ENCODE measurements at places on chromosomes 5 and 9.

DNA sequence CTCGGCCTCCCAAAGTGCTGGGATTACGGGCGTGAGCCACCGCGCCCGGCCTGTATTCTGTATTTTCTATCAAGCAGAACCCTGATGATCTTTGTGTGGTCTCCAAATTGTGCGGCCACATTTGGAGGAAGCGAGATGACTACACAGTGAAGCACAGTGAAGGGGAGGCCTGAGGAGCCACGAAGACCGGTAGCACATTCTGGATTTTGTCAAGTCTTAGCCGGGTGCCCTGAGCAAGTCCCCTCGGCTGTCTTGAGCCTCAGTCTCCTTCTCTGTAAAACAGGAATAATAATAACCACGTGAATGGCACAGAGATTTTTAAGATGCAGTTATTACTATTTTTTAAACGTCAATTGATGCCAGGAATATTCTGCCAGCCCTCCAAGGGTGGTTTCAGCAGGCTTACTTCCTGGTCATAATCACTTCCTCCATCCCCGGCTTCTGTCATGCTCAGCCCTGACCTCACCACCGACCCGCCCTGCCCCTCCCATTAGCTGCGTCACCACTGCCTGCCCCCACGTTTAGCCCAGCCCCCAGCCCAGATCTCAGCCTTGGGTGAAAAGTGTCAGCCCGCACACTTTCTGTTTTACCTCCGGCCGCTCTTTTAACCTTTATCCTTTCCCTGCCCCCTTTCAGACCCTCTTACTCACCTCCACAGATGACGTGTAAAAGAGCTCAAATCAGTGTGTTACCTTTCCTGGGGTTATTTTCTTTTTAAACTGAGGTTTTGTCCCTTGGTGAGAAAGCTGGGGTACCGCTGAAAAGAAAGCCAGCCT, 27.0 kb upstream of the ERGIC1 start:
- peak; percentile 91 for DNase-seq

GRCh38 chr9:16535555-16535954, 334.9 kb downstream of the BNC2 start:
- DNase-seq, result no peak

- DNase-seq, result no peak
These were observed 225.2 kb downstream of the FSTL4 start for GRCh38 chr5:133387091-133387490.

GRCh38 chr5:90644132-90644531, 85.5 kb downstream of the ADGRV1 start:
- DNase-seq, result no peak

- DNase-seq, result no peak
These were observed 259.7 kb downstream of the CDH10 start for GRCh38 chr5:24385070-24385469.

DNA sequence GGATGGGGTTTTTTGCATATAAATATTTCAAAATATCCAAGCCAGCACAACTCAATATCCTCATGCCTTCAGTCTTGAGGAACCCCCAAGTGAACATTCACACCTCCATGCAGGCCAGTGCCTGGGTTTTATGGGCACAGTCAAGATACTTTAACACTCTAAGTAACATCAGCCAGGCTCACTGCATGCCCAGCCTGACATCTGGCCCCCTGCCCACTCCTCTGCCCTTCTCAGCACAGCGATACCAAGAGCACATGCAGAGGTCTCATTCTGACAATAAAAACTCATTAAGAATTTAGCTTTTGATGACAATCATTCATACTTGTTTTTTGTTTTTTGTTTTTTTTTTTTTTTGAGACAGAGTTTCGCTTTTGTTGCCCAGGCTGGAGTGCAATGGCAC, 250.0 kb downstream of the CWC27 start:
- no peak for DNase-seq

GRCh38 chr5:8766448-8766847, 779.4 kb downstream of the SEMA5A start:
- no peak for DNase-seq

GRCh38 chr5:179805529-179806249, 977 bp downstream of the MGAT4B start:
- DNase-seq, result no peak

GRCh38 chr9:93967020-93967803, 12.1 kb upstream of the BARX1 start:
- no peak for DNase-seq

DNA sequence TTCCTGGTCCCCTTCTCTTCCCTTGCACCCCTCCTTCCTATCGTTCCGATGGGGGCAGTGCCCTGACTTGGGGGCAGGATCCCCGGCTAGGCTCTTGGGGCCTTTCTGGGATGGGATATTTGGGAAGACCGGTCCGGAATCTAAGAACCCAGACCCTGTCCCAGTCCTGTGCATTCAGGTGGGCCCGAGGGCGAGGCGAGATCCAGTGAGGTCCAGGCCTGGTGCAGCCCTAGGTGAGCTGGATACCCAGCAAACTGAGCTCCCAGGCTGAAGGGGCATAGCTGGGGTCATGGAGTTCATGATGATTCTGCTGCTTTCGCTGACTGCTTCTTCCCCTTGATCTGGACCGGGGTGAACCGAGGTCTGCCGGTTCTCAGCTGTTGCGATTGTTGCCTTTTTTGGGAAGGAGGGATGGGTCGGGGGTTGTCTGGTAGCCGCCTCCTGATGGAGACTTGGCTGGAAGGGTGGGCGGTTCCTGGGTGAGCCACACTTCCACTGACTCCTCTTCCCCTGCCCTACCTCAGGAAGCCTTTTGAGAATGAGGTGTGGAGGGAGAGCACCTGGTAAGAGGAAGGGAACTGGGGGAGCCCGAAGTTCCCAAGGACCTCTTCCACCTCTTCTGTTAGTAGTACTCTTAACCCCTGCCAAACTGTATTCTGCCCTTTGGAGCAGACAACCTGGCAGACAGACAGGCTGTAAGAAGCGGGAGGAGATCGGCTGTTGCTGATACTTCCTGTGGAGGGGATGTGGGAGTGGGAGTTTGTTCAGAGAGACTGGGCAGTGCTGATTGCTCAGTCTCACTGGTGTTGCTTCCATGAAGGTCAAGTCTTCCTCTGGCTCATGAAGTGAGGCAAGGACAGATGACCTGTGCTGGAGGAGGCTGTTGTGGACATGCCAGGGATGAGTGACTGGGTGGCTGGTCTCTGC, 1.0 kb downstream of the LRRC8A start:
- no peak for DNase-seq

- no peak for DNase-seq
These were observed 511.3 kb upstream of the PAPPA start for GRCh38 chr9:115642285-115642684.

- DNase-seq, result no peak
These were observed 63.9 kb downstream of the GOLPH3 start for GRCh38 chr5:32110111-32110696.

- no peak for DNase-seq
These were observed 61.9 kb downstream of the EXOSC2 start for GRCh38 chr9:130755377-130756007.

Measured in brain microvascular endothelial cell (primary cell).